ENCODE measurements at places on chromosomes 5 and 9.

DNA sequence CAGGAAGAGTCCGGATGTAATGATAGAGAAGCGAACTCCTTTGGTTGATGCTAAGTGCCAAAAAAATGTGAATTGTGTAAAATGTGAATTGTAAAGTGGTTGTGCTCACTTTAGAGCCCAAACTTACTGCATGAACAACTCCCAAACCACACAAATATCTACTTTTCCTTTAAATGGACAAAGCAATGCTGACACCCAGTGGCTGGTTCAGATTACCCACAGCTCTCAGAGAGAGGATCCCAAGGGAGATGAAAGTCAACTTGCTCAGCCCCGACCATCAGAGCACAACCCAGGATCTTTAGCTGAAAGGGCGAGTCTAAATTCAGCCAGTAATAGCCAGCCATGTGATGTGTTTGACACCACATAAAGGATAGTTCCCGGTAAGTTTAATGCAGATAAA, 133.7 kb downstream of the NMUR2 start:
- DNase-seq, result peak; percentile 59

DNA sequence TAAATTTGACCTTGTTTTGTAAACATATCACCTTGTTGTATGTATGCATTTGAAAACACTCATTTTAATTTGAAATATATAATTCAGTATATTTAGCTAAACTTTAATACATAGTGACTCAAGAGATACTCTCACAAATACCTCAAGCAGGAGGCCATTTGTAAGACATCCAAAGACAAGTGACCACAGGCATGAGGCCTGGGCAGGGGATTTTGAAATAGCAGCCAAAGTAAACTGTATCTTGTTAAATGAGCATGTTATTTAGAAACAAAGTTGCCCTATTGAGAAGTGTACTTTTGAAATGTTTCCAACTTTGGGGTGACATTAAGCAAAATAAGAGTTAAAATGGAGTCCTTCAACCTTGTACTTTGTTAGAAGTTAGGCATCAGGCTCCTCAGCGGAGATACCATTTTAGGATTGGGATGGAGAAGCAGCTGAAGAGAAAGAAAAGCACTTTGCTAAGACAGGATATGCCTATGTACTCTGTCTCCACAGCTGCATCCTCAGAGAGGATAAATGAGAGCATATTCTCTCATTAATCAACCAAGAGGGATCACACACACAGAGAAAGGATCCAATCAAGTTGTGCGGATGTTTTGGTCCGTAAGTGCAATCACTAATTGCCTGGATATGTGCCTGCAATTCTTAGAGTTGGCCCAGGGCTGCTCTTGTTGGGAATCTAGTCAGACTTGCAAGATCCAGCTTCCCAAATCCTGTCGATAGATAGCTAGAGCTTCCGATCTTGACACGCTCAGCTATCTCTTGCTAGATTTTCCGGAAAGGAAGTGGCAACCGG, 157.5 kb upstream of the HAPLN1 start:
- no peak for DNase-seq

- DNase-seq, result no peak
Measured at GRCh38 chr5:91306497-91306896, 76.6 kb downstream of the ARRDC3 start.

DNA sequence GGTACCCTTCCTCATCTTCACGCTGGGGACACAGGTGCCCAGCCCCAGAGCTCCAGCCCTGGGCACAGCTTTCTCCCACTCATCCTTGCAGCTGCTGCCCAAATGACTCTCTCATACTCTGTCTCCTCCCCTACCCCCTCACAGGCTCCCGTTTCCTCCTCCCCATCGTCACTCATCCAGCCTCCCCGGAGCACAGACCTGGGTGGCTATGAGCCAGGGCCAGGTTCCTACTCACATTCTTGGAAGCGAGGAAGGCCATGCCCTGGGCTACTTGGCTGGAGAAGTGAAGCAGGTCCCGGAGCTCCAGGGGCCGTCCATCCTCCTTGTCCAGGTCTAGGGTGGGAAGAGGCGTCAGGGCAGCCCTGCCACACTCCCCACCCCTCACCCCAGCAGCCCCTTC, 29.3 kb downstream of the CSF1R start:
- DNase-seq, result no peak

DNA sequence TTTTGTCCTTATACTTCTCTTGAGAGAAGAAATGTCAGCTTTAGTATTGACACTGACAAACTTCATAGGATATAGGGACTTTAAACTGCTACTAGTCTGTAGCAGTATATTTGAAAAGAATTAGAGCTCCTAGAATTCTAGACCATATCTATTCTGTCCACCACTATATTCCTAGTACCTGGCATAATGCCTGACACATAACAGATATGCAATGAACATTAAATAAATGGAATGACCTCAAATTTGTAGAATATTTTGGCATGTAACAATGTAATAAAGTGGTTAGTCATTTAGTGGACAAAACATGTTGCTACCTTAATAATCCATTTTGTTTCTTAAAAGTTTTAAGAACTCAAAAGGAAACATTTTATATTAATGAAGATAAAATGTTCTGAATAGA, 57.5 kb downstream of the HOMER1 start:
- DNase-seq, result no peak
